ENCODE measurements at places on chromosomes 4 and X.
A peak's percentile ranks its signal among the peaks of the same experiment; 100 is the strongest.

- DNase-seq = no peak
Observed at GRCh38 chrX:53133400-53133799, 39.5 kb downstream of the KANTR start.

GRCh38 chr4:46793036-46793435 lies 116.0 kb downstream of the COX7B2 start:
- no peak for DNase-seq

- peak; percentile 75 for DNase-seq
Observed at GRCh38 chrX:39759526-39760224, 338.1 kb downstream of the BCOR start.

- DNase-seq = no peak
Observed at GRCh38 chr4:151670843-151671242, 90.0 kb downstream of the GATB start.

DNA sequence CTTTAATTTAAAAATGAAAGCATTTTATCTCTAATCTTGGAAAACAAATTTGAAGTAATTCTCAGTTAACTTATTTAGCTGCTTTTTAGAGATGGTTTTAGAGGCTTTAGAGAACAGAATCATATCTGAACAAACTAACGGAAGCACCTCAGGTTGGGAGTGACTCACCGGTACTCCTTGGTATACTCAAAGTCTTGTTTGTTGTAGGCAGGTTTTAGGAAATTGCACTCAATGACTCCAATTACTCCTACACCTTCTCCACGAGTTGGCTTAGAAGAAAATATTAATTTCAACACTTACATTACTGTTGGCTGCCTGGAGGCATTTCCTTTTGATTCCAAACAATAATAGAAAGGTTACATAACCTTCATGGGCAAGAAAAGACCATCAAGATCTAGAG lies 23.6 kb downstream of the MORC4 start:
- no peak for DNase-seq

- peak; percentile 18 for DNase-seq
Observed at GRCh38 chr4:81688085-81688484, 216.4 kb upstream of the RASGEF1B start.

GRCh38 chrX:43817444-43817843 lies 64.8 kb downstream of the MAOB start:
- no peak for DNase-seq

DNA sequence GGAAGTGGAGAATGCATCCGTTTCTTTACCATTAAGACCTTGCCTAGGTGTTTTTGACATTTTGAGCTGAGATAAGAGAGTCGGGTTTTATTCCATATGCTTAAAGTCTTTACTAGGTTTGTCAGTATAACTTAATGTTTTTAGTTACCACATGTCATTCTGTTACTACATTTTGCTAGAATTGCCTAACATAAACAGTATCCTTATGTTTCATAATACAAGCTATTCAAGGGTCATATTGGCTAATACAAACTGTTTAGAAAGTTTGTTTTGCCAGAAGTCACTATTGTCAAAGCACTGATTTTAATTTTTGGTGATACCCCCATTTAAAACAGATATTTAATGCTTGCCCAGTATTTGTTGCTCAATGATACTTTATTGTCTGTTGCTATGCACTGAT lies 427.7 kb upstream of the MAGEB2 start:
- DNase-seq = no peak

- DNase-seq = no peak
Observed at GRCh38 chr4:187499956-187500355, 495.6 kb upstream of the ZFP42 start.

GRCh38 chr4:115187136-115187535 lies 73.7 kb upstream of the NDST4 start:
- no peak for DNase-seq

DNA sequence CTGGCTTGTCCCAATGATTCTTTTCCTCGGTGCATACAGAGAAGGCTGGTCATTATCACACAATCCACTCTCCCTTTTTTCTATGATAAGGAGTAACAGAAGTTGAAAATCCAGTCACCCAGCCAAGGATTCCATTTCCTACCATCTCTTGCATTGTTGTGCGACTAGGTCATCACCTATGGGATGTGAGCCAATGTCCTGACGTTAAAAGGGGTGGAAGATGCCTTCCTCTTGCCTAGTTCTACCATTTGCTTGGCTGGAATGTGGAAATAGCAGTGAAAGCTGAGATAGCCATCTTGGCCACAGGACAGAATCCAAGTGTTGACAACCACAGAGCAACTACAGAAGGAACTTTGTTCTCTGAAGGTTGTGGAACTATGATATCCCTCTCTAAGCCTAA lies 132.2 kb upstream of the KIT start:
- peak; percentile 96 for DNase-seq

- DNase-seq = peak; percentile 69
Observed at GRCh38 chrX:134520860-134521390, 61.0 kb downstream of the HPRT1 start.

DNA sequence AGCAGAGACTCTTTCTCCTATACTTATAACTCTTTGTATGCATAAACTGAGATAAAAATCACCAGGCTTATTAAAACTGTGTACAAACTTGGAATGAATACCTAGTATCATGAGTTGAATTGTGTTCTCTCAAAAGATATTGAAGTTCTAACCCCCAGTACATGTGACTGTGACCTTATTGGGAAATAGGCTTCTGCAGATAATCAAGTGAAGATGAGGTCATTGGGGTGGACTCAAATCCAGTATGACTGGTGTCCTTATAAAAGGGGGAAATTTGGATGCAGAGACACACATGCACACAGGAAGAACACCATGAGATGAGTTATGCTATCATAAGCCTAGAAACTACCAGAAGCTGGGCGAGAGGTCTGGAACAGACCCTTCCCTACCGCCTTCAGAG lies 26.2 kb downstream of the ZNF827 start:
- DNase-seq = no peak

DNA sequence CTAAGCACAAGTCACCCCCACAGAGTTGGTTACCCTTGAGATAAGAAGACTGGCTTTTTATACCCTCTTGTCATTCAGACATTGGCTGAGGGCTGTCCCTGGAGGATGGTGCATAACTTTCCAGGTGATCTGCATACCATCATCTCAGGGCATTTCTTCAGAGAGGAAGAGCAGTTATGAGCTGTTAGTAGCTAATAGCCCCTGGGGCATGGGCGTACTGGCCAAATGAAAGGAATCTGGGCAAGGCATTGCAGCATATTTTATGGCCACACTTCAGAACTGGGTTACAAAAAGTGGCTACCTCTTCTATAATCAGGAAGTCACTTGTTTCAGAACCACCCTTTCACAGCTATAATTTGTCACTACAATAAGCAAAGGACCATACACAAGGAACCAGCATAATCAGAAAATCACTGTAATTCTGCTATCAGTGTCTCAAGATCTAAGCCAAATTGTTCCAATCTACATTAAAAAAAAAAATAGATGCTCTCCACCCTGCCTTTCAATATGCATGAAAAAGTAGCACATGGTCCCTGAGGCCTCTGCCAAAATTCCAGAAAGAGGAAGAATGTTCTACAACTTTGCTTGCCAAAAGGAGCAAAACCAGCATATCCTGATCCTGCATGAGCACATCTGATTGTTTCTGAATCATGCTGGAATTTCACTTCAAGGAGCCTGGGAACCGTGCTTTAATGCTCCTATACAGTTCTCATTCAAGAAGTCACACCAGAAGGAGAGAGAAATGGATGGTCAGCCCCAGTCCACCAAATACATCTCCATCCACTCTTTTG lies 92.0 kb downstream of the TMEM144 start:
- DNase-seq = peak; percentile 79

DNA sequence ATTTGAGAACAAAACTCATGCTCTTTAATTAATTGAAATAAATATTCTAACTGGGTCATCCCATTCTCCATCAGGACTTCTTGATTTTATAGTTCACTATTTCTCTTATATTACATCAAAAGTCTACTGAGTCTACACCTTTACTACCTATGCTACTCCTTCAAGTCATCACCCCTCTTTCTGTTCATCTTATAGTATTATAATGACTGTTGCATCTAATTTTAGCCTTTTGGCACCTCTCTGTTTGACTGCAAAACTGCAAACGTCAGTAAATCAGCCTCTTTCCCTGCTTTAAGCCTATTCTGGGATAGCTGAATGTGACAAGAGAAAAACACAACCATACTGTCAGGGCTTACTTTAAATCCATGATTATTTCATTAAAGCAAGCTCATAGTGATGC lies 639.1 kb downstream of the GABRG1 start:
- no peak for DNase-seq

GRCh38 chr4:120733968-120734367 lies 188.6 kb downstream of the PRDM5 start:
- DNase-seq = no peak

- no peak for DNase-seq
Observed at GRCh38 chr4:132169660-132170059, 979.4 kb upstream of the PCDH10 start.

DNA sequence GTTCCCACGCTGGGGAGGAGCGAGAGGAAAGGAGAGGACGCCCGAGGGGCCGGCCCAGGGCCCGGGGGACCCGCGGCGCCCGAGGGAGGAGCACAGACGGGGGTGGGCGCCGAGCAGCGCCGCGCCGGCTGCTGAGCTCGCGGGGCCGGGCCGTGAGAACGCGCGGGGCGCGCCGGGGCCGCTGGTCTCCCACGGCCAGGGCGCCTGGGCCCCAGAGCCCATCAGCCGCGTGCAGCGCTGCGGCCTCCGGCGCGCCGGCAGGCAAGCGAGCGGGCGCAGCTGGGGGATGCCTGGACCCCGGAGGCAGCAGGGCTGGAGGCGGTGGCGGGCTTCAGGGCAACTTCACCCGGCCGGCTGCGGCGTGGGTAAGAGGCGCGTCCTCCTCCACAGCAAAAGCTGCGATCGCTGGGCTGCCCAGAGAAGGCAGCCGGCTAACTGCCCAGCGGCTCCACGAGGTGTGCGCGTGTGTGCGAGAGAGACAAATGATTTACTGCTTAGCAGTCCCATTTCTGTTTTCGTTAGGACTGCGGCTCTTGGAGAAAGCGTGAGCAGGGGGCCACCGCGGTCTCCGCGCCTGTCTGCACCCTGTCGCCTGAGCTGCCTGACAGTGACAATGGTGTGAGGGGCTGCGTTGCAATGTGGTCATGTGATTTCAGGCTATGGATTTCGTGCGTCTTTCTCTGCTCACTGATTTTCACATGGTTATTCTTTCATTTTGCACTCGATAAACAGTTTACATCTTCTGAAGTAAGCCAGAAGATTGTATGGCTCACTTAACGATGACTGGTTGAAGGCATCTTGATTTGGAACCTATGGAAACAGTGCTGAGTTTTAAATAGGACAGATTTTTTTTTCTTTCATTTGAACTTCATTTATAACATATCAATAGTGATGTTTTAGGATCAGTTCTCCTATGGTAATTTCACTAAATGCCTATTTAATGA lies 1.2 kb downstream of the GUCY1A1 start:
- DNase-seq = peak; percentile 19

DNA sequence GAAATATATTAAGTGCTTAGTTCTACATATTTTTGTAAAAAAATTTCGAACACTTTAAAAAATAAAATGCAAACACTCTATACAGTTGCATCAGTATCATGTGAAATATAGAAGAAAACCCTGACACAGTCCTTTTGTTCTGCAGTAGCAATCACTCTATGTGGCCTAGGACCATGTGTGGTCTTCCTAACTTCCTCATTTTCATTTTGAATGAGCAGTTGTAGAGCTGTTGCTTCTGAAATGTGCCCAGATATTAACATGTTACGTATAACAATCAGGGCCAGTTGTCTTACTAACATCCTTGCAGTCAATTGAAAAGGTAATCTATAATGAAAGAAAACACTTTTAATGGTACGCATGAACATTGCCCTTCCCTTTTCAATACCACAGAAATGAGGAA lies 107.9 kb downstream of the ZNF827 start:
- no peak for DNase-seq

DNA sequence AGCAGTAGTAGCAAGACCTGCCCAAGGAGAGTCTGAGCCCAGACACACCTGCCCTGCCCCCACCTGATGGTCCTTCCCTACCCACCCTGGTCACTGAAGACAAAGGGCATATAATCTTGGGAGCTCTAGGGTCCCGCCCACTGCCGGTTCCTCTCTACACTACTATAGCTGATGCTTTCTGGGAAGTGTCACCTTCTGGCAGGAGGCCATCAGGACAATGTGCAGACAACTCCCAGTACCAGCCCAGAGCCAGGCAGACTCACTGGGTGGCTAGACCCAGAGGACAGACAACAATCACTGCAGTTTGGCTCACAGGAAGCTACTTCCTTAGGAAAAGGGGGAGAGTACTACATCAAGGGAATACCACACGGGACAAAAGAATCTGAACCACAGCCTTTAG lies 312.7 kb downstream of the SPRY1 start:
- DNase-seq = no peak

DNA sequence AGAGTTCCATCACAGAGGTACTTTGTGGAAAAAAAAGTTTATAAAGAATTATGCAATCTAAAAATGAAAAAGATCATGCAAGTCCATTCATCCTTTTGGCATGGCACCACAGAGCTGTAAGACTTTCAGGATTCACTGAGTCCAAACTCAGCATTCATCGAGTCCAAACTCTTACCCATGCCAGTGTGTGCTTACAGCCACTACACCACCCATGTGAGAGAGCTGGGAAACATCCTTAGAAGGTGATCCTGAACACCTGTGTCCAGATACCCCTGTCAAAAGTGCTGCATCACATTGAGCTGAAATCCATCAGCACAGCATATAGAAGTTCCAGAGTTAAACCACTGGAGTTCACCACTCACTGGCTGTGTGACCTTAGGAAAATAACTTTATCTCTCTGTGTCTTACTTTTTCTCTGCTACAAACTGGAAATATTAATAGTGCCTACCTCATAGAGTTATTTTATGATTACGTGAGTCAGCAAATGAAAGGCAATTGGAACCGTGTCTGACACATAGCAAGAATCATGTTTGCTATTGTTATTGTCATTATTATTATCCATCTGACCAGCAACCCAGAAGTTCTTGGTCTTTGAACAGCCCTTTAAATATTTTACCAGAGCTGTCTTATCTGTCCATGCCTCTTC lies 115.0 kb upstream of the FTHL17 start:
- no peak for DNase-seq

GRCh38 chrX:49879656-49880277 lies 483 bp downstream of the USP27X start:
- no peak for DNase-seq

GRCh38 chr4:163612762-163613161 lies 118.3 kb downstream of the TMA16 start:
- no peak for DNase-seq

GRCh38 chr4:40621592-40622512 lies 7.8 kb downstream of the RBM47 start:
- peak; percentile 99 for DNase-seq

DNA sequence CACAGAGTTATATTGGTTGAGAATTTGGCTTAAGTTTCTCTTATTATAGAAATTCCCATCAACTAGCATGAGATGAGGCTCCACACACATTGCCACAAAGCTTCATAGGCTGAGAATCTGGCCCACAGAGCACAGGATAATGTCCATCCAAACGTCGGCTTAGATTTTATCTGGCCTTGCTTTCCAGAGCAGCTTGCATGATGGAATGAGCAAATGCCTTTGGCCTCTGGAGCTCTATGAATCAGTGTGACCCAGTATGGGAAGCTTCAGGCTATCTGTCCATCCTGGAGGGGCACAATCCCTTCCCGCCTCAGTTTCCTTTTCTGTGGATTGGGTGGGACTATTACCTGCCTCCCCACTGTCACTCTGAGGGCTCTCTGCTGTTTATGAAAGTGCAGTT lies 131.5 kb upstream of the NDP start:
- no peak for DNase-seq

All from fibroblast of upper back skin (primary cell).